ENCODE measurements at places on chromosomes 2 and 18.

DNA sequence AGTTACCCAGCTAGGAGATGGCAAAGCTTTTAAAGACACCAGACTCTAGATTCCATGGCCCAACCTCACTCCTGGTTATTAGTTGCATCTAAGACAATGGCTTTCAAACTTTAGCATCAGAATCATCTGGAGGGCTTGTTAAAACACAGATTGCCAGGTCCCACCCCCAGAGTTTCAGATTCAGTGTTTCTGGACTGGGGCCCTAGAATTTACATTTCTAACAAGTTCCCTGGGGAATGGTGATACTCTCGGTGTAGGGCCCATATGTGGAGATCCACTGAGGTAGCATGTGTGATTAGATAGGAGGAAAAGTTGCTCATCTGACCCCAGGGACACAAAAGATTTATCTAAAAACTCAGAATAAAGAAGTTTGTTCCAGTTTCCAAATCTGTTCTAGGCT is 14.5 kb upstream of the TTR start:
- no peak for DNase-seq

- no peak for DNase-seq
Observed at GRCh38 chr2:175709248-175709647, 292.8 kb downstream of the LNPK start.

DNA sequence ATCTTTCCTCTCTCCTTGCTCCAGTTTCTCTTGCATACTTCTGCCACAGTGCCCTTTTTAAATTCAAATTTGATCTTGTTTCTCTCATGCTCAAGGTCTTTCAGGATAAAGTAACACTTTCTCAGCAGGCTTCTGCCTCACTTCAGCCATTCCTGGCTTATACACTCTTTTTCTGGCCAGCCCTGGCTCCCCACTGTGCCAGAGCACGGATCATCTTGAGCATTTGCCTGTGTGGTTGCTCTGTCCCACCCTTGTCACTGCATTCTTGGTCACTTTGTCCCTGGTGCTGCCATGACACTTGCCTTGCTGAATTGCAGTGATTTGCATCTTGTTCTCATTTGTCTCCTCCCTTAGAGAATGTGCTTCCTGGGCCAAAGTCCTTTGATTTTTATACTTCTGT is 634.3 kb downstream of the TMEM182 start:
- no peak for DNase-seq

GRCh38 chr18:7696780-7697179 is 129.7 kb downstream of the PTPRM start:
- DNase-seq = no peak

DNA sequence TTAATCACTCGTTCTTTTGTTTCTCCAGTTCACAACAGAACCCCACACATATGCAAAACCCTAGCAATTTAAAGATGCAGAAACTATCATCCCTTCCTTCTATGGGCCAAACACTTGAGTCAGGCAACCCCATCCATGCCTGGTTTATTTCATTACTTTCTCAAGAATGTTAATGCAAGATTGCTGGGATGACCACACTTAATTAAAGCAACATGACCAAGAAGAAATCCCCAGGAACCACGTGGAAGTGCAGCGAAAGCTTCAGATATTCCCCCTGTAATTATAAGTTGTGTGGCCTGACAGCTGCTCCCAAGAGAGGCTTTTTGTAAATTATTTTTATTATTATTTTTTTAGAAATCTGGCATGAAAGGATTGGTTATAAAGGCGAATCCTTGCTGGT is 246.2 kb upstream of the ID2 start:
- DNase-seq = no peak

GRCh38 chr2:200408428-200409316 is 101.2 kb downstream of the KCTD18 start:
- DNase-seq = no peak

DNA sequence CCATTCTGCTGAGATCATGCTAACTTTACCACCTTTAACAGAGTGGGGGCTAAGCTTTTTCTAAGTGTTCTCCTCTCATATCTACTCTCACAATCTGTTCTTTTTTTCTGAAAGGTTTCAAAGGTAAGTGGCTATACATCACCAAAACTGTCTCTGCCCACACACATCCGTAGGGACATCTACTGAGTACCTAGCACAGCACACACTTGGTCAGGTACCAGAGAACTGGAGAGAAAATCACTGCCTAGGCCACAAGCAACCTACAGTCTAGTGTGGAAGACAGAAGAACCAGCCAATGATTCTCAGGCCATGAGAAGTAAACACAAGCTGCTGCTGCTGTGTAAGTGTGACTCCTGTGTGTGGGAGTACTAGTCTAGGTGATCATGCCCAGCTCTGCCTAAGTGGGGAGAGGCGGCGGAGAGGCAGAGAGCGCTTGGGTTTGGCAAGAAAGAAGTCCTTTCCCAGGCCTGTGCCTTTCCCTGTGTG is 176.1 kb upstream of the ZFP36L2 start:
- DNase-seq = no peak

- DNase-seq = no peak
Observed at GRCh38 chr2:136077107-136077506, 40.8 kb downstream of the CXCR4 start.

GRCh38 chr18:67260841-67261240 is 255.7 kb downstream of the DSEL start:
- DNase-seq = no peak

DNA sequence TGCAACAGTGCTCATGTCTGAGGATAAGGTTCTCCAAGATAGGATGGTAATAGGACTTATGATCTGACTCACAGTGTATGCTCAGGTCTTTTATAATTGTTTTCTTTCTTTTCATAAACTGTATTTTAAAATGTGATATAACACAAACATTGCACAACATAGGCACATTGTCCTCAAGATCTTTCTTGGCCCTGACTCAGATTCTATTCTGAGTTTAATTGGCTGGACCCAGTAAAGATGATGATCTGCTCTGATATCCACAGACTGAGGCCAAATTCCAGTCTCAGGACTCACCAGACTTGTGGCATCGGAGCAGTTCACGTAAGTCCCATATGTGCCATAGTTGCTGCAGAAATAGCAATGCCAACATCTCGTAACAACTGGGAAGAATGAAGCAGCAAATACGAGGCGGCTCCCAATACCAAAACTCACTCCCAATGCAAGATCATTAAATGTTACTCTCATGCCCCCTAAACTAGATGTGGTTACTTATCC is 448.9 kb upstream of the SLC14A2 start:
- DNase-seq = no peak

GRCh38 chr2:219496247-219496824 is 2.4 kb upstream of the GMPPA start:
- no peak for DNase-seq

- no peak for DNase-seq
Observed at GRCh38 chr2:6824962-6825361, 40.7 kb downstream of the CMPK2 start.

GRCh38 chr18:8744656-8745055 is 39.3 kb downstream of the MTCL1 start:
- no peak for DNase-seq

- DNase-seq = no peak
Observed at GRCh38 chr2:229109195-229109594, 161.9 kb downstream of the PID1 start.

- DNase-seq = no peak
Observed at GRCh38 chr2:127659408-127660290, 13.7 kb downstream of the GPR17 start.

- no peak for DNase-seq
Observed at GRCh38 chr2:238389988-238390589, 36.6 kb upstream of the ASB1 start.

DNA sequence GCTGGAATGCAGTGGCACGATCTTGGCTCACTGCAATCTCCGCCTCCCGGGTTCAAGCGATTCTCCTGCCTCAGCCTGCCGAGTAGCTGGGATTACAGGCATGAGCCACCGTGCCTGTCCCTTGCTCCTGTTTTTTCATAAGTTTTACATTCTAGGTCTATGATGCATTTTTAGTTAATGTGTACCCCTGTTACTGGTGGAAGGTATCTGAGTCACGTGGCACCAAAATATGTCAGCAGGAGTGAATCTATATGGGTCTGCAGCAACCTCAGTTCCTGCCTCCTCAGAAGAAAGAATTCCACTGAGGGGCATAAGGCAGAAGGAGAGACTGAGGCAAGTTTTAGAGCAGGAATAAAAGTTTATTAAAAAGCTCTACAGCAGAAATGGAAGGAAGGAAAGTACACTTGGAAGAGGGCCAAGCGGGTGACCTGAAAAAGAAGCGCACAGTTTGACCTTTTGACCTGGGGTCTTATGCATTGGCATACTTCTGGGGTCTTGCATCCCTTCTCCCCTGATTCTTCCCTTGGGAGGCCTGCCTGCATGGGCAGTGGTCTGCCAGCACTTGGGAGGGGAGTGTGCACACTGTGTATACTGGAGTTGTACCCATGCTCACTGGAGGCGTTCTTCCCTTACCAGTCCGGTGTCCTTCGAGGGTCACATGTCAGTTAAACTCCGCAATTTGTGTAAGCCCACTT is 1.1 kb upstream of the MFSD2B start:
- DNase-seq = no peak

DNA sequence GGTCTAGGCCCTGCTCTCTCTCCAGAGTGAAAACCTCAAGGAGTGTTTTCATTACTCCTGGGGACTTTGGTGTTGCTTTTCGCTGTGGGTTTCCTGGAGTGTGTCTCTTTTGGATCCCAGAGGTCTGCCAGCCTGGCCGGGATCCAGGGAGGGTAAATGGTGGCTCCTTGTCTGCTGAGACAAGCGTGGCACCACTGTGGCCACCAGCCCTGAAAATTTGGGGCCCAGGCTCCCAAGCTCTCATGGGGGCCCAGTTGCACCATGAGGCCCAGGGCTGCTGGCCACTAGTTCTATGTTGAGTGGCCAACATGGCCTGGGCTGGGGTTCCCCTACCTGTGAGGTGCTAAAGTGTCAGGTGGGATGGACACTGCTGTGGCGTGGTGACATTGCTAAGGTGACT is 144.8 kb downstream of the CTIF start:
- DNase-seq = no peak

DNA sequence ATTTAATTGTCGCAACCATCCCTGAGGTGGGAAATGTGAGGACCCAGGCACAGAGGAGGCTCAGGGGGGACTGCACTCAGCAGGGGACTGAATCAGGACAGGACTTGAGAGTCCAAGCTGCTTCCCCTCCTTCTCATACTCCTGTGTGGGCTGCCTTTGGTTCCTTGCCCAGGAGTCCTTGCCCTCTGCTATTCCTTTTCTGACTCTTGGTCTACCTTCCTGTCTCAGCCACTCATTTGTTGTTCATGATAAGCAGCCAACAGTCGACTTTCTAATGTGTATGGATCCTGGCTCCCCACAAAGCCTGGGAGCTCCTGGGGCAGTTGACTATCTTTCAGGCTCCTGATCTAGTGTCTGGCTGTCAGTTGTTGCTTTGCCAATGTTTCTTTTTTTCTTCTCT is 28.3 kb downstream of the GATA6 start:
- no peak for DNase-seq

DNA sequence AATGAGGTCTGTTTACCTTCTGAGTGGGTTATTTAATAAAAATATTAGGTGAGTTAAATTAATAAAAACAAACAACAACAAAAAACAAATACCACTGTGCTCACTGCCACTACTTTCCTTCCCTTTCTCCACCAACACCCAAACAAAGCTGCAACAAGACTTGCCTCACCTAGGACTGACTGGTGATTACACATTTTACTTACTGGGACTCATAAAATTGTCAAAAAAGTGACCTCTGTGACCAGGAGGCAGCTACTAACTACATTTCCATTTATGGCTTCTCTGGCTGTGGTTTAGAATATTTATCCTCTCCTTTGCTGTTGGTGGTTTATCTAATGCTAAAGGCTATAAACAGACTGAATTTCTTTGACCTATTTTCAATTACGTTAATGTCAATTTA is 39.8 kb downstream of the EFEMP1 start:
- DNase-seq = no peak

GRCh38 chr18:59908799-59909198 is 9.0 kb downstream of the PMAIP1 start:
- no peak for DNase-seq

GRCh38 chr2:137964066-137964858 is at the start of gene HNMT:
TSS of gene HNMT (plus strand) at chr2:137964473. CDS start at chr2:137964492, 19 bp downstream.
- DNase-seq = no peak

- no peak for DNase-seq
Observed at GRCh38 chr2:39705638-39706037, 39.9 kb downstream of the TMEM178A start.

DNA sequence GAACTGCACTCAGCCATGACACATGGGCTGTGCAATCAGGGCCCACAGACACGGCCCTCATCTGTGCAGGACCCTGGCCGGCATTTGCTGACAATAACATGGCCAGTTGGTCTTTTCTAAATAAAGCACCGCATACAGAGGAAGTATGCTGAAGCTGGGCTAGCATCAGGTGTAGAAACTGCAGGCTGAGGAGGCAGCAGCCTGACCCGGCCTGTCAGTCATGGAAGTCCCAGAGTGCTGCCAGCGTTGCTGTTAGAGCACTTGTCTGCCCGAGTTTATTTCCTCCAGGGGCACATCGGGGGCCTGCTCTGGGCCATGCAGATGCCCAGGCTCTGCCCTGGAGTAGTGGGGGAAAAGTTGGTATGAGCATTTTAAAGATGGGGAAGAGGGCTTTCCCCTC is 4.1 kb upstream of the PTPN18 start:
- DNase-seq = no peak

GRCh38 chr2:137254052-137254451 is 488.7 kb downstream of the THSD7B start:
- DNase-seq = no peak

DNA sequence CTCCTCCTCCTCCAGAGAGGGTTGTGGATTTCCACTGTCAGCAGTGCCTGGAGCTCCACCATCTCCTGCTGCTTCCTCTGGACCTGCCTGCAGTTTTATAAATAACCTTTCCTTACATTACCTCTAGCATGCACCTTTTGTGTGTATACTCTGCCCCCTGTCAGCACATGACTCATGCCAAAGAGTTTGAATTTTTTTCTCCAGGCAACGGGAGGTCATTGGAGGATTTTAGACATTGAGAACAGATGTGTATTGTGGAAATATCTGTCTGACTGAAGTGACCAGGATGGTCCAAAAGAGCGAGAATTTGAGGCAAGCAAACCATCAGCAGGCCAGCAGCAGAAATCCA is 31.7 kb downstream of the IL37 start:
- DNase-seq = no peak
